Stimulated activated CD8-positive, alpha-beta memory T cell treated with anti-CD3 and anti-CD28 coated beads, Interleukin-2, amount 100 ng/mL, for 1 hour (primary cell): ENCODE measurements at places on chromosomes 12 and 14.

- DNase-seq, result no peak
These were observed 2.5 kb downstream of the ANG start for GRCh38 chr14:20690848-20691640.

DNA sequence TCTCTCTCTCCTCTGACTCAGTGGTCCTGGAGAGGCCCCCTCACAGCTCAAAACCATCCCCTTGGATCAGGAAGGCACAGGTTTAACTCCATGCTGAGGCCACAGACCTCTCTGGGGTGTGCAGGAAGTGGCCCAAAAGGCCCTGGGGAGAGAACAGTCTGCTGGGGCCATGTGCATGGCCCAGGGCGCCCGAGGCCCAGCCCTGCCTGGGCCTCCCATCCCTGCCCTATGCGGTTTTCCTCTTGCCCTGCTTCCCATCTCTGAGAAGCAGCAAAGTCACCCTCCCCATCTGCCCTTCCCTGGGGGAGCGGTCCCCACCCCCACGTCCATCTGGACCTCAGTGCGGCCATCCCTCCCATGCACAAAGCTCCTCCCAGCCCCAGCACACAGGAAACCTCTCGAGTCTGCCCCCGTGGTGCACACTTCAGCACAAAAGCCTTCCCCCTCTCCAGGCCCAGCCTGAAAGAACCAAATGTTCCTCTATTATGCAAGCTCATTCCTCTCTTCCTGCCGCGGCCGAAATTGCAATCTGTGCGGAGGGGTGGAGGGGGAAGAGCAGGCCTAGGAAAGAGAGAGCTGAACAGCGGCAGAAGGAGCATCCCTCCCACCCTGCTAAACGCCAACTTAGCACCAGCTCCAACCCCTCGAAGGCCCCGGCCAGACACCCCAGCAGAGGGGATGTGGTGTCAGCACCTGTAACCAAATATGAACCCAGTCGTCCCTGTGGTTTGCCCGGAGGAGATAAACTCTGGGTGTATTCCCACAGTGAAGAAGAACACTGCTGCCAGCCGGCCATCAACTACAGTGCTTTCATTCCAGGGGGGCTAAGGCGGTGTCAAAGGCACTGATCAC, 108.5 kb downstream of the SCARB1 start:
- DNase-seq, result no peak

DNA sequence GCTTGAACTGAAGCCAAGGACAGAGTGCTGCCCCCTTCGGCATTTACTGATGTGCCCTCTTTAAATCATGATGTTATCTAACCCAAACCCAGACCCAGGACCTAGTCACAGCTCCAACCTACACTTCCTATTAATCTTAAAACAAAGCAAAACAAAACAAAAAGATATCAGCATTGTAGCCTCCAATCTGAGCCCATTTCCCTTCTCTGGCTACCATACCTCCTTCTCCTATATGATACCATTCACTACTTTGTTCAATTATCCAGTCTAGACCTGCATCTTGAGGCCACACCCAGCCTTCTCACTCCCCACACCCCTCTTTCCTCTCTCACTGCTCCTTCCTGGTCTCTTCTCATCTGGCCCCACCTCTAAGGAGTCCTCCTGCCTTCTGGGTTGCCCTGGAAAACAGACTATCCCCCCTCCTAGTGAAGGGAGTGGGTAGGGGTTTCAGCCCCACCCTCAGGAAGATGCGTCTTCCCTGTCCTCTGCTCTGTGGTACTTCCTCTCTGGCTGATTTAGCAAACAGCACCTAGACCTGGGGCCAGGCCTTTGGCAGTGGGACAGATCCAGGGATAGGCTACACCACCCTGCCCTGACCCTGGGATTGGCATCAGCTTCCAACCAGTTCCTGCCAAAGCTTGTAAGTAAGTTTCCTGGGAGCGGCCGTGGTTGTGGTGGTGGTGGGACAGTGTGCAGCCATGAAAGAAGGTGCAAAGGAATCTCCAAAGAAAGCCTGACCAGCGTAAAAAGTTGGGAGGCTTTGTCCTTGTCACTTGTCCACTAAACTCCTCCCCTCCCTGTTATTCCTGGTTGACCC, 3.3 kb downstream of the LTB4R start:
- DNase-seq, result no peak

DNA sequence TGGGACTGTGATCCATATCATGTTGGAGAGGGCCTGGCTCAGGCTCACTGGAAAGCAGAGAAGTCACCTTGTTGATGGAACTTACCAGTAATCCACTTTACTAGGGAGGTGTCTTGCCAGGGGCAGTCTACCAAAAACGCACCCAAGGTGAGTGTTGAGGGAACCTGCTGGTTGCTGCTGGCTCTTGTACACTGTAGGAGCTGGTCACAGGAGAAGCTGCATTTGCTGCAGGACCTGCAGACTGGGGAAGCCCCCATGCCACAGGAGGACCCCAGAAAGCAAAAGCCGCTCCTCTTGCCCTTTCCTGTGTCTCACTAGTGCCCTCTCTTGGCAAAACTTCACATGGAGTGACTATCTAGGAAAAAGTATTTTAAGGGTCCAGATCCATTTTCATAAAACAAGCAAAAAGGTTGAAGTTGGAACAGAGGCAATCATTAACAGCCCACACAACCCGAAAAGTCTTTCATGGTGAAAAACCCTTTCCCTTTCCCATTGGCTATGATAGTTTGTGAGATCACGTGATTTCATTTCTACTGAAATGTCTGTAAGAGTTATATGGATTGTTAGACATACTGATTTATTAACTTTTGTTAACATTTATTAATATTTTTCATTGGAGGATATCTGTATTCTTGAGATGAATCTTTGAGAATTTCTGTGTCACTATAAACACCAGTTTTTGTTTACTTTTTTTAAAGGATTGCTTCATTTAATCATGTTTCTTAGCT, 59.2 kb downstream of the RASSF8 start:
- DNase-seq, result no peak

- no peak for DNase-seq
These were observed 194.5 kb upstream of the CDKN3 start for GRCh38 chr14:54202288-54202687.

DNA sequence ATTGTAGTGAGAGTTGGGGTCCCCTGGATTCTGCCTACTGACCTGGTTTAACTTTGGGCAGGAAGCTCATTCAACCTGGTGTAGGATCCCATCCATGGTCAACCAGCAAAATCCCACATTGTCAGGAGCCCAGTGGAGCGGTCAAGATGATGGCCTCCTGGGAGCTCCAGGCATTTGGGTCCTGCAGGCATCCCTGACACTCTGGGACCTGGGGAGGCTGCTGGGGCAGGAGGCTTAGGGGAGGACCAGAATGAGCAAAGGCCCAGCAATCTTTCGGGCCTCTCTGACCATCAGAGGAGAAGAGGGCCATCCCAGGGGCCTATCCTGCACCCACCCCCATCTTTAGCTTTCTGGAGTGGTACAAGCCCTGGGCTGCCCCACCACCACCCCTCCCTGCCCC, 104.0 kb downstream of the PRMT8 start:
- no peak for DNase-seq

- no peak for DNase-seq
These were observed 974.3 kb downstream of the VRK1 start for GRCh38 chr14:97771340-97772045.

- DNase-seq, result no peak
These were observed 1.6 kb downstream of the OAS3 start for GRCh38 chr12:112939761-112940381.

- DNase-seq, result no peak
These were observed 107.1 kb downstream of the MYRFL start for GRCh38 chr12:69932154-69932553.

- no peak for DNase-seq
These were observed 427.2 kb downstream of the TMTC2 start for GRCh38 chr12:83113945-83114344.

- DNase-seq, result no peak
These were observed 32.0 kb upstream of the VPS37B start for GRCh38 chr12:122927756-122928403.

- DNase-seq, result no peak
These were observed 8.9 kb upstream of the LTBP2 start for GRCh38 chr14:74620923-74621322.

DNA sequence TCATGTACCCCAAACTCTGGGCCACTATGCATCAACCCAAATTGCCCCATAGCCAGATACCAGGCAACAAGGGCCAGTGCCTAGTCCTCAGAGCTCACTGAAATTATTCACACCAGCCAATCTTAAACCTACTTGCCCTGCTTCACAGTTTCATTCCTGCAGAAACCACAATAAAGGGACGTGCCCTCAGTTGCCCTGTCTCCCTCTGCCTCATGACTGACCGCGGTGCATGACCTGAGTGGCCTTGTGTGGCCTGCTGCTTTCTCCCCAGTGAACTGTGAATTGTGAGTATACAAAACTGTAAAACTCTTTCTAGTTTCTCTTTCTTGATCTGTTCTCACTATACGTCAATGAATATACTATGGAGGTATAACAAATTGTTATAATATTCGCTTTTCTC, 490.9 kb upstream of the MIS18BP1 start:
- DNase-seq, result no peak

DNA sequence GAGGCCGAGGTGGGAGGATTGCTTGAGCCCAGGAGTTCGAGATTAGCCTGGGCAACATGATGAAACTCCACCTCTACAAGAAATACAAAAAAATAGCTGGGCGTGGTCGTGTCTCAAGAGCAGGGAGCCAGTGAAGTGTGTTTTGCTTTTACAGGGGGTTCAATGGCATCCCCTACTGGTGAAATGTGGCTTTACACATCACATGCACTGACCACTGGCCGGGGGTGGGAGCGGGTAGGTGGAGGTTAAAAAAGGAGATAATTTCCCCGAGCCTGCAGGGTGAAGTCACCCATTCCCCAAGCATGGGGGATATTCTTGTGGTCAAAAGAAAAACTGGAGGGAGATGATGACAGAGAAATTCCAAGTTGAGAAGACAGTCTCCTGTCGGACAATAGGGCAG, 63.6 kb upstream of the PWP1 start:
- DNase-seq, result no peak

DNA sequence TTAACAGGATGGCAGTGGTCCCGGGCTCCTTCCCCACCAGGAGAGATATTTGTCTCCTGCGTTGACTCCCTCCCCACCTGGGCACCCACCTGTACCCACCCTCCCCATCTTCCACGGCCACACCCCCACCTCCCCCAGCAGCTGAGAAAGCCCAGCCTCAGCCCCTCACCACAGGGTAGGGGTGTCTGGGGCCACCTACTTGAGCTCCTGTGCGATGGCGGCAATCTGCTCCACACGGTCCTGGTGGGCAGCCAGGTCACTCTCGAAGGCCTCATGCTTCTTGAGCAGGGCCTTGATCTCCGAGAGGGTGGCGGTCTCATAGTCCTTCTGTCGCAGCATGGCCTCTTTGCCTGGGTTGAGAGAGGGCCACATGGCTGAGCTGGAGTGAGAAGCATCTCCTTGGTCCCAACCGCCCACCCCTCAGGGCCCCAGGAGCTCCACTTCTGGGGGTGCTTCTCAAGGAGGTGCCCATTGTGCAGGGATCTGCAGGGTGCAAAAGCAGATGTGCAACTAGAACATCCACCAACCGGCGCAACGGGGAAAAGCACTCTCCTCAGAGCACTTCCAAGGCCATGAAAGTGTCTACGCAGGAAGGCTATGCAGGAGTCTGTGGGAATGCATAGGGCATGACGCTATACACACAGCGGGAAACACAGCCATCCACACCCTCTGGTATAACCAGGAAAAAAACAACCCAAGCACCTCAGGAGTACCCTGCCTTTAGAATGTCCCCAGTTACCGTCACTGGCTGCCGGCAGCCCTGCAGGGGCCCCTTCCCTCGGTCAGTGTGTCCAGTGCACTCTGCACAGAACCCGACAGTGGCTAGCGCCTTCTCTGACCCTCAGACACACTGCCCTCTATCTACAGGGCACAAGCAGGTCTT, 92.6 kb upstream of the ZFP36L1 start:
- no peak for DNase-seq

DNA sequence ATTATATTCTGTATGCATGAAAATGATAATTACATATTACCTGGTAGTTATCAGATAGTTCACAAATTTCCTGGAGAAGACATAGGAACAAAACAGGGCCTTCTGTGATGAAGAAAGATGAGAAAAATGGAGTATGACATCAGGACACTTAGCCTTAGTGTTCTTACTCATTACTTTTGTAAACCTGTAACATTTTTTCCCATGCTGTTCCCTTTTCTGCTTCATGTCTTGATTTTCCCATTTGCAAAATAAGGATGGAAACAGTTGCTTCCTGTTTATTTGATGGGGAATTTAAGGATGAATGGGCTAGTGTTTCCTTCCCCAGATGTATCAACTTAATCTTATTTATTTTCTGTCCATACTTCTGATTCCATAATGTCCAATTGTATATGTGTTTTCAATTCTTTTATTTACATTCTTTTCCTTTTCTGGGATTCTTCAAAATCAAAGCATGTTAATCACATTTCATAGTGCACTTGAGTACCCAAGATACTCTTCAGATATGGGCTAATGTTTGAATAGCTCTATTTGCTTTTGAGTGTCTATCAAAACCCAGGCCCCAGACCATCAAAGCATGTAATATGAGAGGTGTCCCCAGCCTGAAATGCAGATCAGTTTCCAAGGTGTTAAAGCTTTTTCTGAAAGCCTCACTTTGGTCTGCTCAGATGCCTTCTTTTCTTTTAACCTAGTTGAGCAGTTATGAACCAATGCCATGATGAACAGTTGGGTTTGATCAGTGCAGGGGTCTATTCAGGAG, 260.5 kb downstream of the RAD51B start:
- no peak for DNase-seq

- no peak for DNase-seq
These were observed 42.1 kb downstream of the IGF1 start for GRCh38 chr12:102438047-102438826.

DNA sequence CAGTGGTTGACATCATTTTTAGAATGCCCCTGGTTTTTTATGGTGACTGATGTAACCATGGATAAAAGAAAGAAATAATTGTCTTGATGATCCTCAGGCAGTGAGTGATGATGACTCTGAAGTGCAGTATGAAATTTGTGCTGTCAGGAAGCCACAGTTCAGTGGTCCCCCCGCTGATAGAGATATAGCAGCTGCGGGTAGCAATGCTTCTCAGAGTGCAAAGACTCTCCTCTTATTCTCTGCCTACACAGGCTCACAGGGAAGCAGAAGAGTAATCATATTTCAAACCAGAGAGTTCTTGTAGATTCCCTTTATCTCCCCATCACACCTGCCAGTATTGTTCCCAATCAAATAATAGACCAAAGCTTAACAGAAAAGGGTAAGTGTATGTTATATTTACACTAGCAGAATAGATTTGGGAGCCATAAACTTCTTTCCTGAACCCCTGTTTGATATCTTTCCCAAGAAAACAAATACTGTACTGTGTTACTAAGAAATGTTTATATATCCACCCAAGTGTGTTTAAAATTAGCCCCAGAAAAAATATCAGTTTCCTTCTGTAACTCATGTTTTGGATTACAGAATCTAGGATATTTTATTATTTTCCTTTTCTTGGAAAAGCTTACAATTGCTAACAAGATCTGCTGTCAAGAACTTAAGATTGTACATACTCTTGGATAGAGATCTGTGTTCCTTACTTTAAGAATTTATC, 1817.4 kb upstream of the FLRT2 start:
- DNase-seq, result no peak

DNA sequence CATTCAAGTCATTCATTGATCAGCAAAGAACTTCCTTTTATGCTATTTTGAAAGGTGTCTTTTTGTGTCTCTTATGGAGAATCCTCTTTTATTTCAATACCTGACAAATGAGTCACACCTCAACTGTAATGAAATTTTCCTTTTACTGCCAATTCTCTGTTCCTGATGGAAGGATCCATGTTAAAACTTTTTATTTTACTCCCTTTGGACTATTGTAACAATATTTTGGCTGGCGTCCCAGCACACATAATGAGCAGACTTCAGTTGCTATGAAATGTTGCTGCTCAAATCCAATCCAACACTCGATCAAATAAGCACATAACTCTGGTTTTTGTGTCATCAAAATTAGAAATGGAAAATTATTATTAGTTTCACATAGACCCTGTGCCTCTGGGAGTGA, 21.9 kb upstream of the SLC15A5 start:
- no peak for DNase-seq

- no peak for DNase-seq
These were observed 130.8 kb upstream of the PTPRQ start for GRCh38 chr12:80313209-80313608.
